ENCODE measurements at places on chromosomes 1 and 21.
A peak's percentile ranks its signal among the peaks of the same experiment; 100 is the strongest.

GRCh38 chr1:88291611-88292354 is 392.3 kb upstream of the PKN2 start:
- peaks cover 4% of the 10 kb centered on the region for H3K27me3 ChIP-seq
- no peak overlapping the region for H3K27ac ChIP-seq
- no peak for DNase-seq
- H3K4me1 ChIP-seq = no peaks in the 10 kb centered on the region
- H3K36me3 ChIP-seq = no peaks in the 10 kb centered on the region
- no peak overlapping the region for H3K4me3 ChIP-seq

- no peak overlapping the region for H3K27ac ChIP-seq
- H3K4me3 ChIP-seq = no peak overlapping the region
- no peak for DNase-seq
- peaks cover 3% of the 10 kb centered on the region for H3K4me1 ChIP-seq
- no peaks in the 10 kb centered on the region for H3K27me3 ChIP-seq
Measured at GRCh38 chr1:104946558-104947210, 1197.0 kb downstream of the AMY1C start.

GRCh38 chr21:33388188-33388587 is 15.0 kb upstream of the IFNGR2 start:
- peaks cover 37% of the 10 kb centered on the region for H3K4me1 ChIP-seq
- no peaks in the 10 kb centered on the region for H3K36me3 ChIP-seq
- peak overlapping the region; percentile 37 for H3K4me3 ChIP-seq
- DNase-seq = no peak
- peak overlapping the region; percentile 95 for H3K27ac ChIP-seq
- no peaks in the 10 kb centered on the region for H3K27me3 ChIP-seq

DNA sequence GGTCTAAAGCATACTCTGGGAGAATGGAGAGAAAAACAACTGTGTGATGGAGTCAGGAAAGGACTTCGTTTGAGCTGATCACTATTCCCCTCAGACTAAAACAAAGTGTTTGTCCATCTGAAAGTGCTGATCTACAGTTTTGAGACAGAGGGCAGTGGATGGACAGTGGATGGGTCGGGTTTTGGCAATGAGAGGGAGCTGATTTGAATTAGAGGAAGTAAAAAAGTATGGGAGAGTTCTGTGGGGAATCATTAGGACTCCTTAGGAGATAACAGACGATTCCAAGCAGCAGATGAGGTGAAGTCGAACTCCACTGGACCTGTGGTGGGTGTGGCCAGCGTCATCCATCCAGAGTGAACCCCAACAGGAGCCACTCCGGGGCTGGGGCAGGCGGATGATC is 62.3 kb downstream of the PTGS2 start:
- H3K27ac ChIP-seq = no peak overlapping the region
- H3K4me3 ChIP-seq = peak overlapping the region; percentile 50

DNA sequence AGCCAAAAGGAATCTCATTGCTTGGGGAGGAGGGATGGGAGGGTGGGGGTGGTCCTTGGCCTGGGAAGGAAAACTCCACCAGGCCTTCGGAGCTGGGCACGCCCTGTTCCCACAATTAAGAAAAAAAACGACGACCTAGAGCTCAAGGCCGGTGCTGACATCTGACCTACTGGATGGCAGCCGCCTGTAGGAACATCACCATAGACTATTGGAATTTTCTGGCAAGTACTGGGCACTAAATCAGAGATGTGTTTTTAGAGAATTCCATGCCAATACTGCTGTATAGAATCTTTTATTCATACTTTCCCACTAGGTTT is 729 bp downstream of the NADK start:
- peak overlapping the region; percentile 81 for H3K4me3 ChIP-seq
- H3K27me3 ChIP-seq = no peaks in the 10 kb centered on the region
- H3K27ac ChIP-seq = peak overlapping the region; percentile 93
- H3K36me3 ChIP-seq = peaks cover 2% of the 10 kb centered on the region

DNA sequence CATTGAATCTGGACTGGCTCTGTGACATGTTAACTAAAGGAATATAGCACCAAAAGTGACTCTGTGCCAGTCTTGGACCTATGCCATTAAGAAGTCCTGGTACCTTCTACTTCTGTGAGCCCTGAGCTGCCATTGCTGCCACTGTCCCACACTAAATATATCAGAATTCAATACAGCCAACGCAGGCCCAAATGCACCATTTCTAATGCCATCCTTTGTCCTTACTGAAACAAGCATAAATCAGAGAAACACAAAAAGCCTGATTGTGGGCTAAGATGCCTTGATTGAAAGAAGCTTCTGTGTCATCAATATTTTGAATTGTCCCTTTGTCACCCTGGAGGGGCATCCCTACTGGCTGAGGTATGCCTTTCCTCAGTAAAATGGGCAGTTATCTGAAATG is 66.9 kb upstream of the NEK2 start:
- no peak overlapping the region for H3K27ac ChIP-seq
- DNase-seq = no peak
- H3K4me1 ChIP-seq = peaks cover 20% of the 10 kb centered on the region
- no peak overlapping the region for H3K4me3 ChIP-seq
- peaks cover 3% of the 10 kb centered on the region for H3K36me3 ChIP-seq

- H3K4me1 ChIP-seq = no peaks in the 10 kb centered on the region
- no peaks in the 10 kb centered on the region for H3K36me3 ChIP-seq
- H3K27ac ChIP-seq = no peak overlapping the region
- DNase-seq = no peak
Measured at GRCh38 chr1:22608361-22608760, 28.1 kb upstream of the C1QA start.

GRCh38 chr1:169368406-169368769 is 393 bp downstream of the BLZF1 start:
- no peak overlapping the region for H3K4me3 ChIP-seq
- peaks cover 15% of the 10 kb centered on the region for H3K36me3 ChIP-seq
- H3K27me3 ChIP-seq = no peaks in the 10 kb centered on the region
- peaks cover 13% of the 10 kb centered on the region for H3K4me1 ChIP-seq
- H3K27ac ChIP-seq = no peak overlapping the region

DNA sequence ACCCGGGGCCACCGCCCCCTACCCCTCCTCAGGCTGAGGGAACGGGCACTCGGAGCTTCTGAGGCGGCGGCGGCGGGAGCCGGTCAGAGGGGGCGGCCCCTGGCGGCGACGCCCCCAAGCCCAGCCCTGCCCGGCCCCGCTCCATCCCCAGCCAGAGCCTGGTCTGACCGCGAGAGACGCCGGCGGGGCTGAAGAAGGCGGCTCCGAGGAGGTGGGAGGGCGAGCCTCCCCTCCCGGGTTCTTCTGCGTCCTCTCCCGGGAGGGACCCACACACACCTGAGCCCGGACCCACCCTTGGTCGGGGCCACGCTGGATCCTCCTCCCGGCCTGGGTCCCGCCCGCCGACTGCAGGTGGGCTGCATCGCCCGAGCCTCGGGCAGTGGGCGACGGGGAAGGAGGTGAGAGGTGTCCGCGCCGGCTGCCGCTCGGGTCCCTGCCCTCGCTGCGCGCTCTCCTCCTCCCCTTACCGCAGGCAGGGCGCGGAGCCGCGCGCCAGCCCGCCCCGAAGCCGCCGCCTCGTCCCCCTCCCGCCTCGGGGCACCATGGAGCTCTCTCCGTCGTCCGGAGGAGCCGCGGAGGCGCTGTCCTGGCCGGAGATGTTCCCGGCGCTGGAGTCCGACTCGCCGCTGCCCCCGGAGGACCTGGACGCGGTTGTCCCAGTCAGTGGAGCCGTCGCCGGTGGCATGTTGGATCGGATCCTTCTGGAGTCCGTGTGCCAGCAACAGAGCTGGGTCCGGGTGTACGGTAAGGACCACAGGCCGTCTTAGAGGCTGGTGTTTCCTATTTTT is at the start of gene RASAL2:
TSS of gene RASAL2 (plus strand) at position 154 of the 788 bp plus-strand sequence. CDS start at position 543, 389 bp downstream.
- DNase-seq = peak; percentile 8
- peak within 1 kb of the TSS; percentile 86 for H3K4me3 ChIP-seq
- H3K4me1 ChIP-seq = peaks cover 13% of the 10 kb centered on the region

DNA sequence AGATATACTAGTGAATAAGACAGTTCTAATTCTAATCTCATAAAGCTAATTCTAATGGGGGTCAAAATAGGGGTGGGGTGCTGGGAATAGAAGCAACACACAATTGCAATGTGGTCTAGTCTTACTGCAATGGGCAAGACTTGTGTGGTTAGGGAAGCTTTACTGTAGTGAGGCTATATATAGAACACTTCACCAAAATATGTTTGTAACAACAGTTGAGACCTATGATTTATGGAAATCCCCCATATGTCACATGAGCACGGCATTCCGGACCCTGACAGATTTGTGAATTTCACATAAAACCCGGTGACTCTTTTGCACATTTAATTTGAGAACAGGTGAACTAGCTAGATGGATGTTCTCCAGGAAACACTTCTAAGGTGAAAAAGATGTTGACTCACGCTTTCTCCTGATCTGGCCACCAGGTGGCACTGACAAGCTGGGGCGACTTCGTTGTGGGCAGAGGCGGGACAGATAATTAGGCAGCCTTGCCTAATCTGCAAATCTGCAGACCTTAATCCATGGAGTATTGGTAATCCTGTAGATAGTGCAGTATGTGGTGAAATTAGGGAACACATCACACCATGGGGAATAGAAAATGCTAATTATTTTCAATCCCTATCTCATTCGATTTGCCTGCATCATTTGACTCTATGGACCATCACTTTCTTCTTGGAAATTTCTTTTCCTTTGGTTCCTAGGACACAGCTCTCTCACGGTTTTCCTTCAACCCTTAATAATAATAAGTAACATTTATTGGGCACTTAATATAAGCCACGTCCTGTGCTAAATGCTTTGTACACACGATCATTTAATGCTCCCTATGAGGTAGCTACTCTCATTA is 37.7 kb downstream of the KIAA0040 start:
- peaks cover 12% of the 10 kb centered on the region for H3K36me3 ChIP-seq
- peak; percentile 72 for DNase-seq
- H3K4me1 ChIP-seq = peaks cover 27% of the 10 kb centered on the region
- H3K27me3 ChIP-seq = peaks cover 9% of the 10 kb centered on the region
- no peak overlapping the region for H3K4me3 ChIP-seq

DNA sequence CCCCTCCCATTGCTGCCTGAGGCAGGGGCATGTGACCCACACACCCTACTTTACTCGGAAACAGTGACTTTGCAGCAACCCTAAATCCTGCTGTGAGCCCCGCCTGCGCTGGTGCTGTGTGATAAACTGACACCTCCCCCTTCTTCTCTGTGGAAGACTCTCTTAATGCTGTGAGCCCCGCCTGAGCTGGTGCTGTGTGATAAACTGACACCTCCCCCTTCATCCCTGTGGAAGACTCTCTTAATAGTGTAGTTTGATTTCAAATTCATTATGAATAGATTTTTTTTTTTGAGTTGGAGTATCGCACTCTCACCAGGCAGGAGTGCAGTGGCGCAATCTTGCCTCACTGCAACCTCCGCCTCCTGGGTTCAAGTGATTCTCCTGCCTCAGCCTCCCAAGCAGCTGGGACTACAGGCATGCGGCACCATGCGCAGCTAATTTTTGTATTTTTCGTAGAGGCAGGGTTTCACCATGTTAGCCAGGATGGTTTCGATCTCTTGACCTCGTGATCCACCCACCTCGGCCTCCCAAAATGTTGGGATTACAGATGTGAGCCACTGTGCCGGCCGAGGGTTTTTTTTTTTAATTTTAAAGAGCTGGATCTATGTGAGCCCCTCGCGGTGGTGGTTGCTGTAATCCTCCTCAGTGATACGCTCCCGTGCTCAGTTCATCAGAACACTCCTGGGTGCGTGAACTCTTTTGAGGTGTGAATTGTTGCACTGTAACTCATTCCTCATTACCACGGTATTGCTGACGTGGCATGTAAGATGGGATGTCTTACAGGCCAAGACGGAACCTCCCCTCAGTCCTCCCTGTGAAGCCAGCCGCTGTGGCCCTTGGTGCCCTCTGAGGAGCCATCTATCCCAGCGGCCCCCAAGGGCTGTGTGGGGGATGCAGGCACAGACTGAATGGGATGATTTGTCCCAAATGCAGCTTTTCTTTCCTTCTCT is 60.3 kb downstream of the GALNT2 start:
- peaks cover 45% of the 10 kb centered on the region for H3K4me1 ChIP-seq
- H3K27ac ChIP-seq = peak overlapping the region; percentile 40
- DNase-seq = no peak
- no peak overlapping the region for H3K4me3 ChIP-seq

- H3K27ac ChIP-seq = no peak overlapping the region
- no peaks in the 10 kb centered on the region for H3K36me3 ChIP-seq
- H3K27me3 ChIP-seq = peaks cover 14% of the 10 kb centered on the region
- peaks cover 2% of the 10 kb centered on the region for H3K4me1 ChIP-seq
Measured at GRCh38 chr1:36884029-36884701, 150.2 kb downstream of the GRIK3 start.

DNA sequence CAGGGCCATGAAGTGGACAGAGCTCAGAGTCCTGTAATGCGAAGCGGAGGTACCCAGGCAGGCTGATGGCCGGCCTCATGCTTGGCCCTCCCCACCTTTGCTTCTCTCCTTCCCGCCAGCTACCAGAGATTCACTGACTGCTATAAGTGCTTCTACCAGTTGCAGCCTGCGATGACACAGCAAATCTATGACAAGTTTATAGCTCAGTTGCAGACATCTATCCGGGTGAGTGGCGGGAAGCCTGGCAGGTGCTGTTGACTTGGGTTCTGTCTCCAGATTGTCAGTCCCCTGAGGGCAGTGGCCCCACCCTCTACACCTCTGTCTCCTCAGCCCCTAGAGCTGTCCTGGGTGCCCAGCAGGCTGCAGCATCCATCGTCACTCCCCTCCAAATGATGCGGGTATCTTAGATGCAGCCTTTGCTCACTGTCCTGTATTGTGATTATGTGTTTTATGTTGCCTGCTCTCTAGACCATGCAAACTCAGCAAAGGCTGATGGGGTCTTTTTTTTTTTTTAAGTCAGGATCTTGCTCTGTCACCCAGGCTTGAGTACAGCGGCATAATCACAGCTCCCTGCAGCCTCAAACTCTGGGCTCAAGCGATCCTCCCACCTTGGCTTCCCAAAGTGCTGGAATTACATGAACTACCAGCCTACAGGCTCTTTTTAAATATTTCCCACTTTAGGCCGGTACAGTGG is 9.6 kb upstream of the BGLAP start:
- no peak overlapping the region for H3K4me3 ChIP-seq
- peaks cover 31% of the 10 kb centered on the region for H3K36me3 ChIP-seq
- no peak for DNase-seq
- H3K27me3 ChIP-seq = no peaks in the 10 kb centered on the region
- H3K4me1 ChIP-seq = no peaks in the 10 kb centered on the region

DNA sequence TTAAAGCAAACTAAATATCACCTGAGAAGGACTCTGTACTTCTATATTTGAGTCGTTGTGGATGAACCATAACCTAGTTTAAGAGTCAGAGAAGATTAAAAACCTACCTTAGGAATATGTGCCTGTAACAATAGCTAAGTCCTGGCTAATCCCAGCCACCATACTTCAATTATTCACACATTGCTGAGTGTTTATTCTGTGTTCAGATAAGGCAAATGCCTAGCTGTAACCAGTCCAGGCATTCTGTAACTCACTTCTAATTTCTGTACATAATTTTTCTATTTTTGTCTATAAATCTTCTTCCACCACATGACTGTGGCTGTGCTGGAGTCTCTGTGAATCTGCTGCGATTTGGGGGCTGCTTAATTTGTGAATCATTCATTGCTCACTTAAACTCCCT is 441.9 kb upstream of the ADAMTS5 start:
- no peaks in the 10 kb centered on the region for H3K36me3 ChIP-seq
- H3K27ac ChIP-seq = no peak overlapping the region
- no peaks in the 10 kb centered on the region for H3K27me3 ChIP-seq
- no peak overlapping the region for H3K4me3 ChIP-seq

- H3K36me3 ChIP-seq = peaks cover 3% of the 10 kb centered on the region
- no peak overlapping the region for H3K4me3 ChIP-seq
- peaks cover 5% of the 10 kb centered on the region for H3K4me1 ChIP-seq
- no peak overlapping the region for H3K27ac ChIP-seq
- H3K27me3 ChIP-seq = peaks cover 9% of the 10 kb centered on the region
Measured at GRCh38 chr1:39076127-39076798, 50.1 kb downstream of the NDUFS5 start.

GRCh38 chr1:211627259-211627658 is 48.2 kb downstream of the NEK2 start:
- no peak for DNase-seq
- H3K27me3 ChIP-seq = peaks cover 5% of the 10 kb centered on the region
- H3K4me1 ChIP-seq = no peaks in the 10 kb centered on the region
- no peak overlapping the region for H3K4me3 ChIP-seq

Data from memory B cell (primary cell).